Sigmoid colon (tissue), 7 donors: ENCODE measurements at places on chromosomes 5 and 9. TPM values are rescaled to one million over a fixed set of nuclear protein-coding genes. Genes with fewer than 3 reads are reported as not detected.

SLC36A3 gene
- total RNA-seq = not detected

SPOCK1 gene
- total RNA-seq = 33.4 TPM

KLF9 gene
- total RNA-seq = 152 TPM

PCDHB15 gene
- total RNA-seq = 7.3 TPM

GABRA6 gene
- not detected for total RNA-seq

ACTBL2 gene
- total RNA-seq = not detected

NTNG2 gene
- total RNA-seq = 0.28 TPM

F12 gene
- total RNA-seq = 0.81 TPM

SLC35A4 gene
- total RNA-seq = 16.6 TPM

PTGER4 gene
- 77.7 TPM for total RNA-seq

ELAVL2 gene
- not detected for total RNA-seq

GABRA1 gene
- not detected for total RNA-seq

CDO1 gene
- 21.4 TPM for total RNA-seq

RGS3 gene
- 26.9 TPM for total RNA-seq

SOHLH1 gene
- not detected for total RNA-seq

DNA sequence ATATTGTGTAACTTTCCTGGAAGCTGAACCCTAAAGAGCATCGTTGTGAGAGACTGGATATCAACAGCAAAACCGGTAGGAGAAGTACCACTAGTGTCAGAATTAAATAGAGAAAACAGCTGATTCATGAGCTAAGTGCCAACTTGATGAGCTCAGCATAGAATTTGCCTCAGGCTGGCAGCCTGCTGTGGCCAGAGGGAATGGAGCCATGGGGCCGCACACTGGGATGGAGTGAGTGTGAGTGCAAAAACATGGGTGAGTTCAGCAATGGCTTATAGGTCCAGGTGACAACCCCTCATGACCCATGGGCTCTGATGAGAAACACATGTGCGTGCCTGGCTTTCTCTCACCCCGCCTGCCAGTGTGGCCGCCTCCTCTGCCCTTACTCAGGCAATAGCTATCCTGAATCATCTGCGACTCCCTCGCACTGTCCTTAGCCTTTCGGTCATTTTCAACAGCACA, 25.4 kb downstream of the ADAMTS16 start:
- no peak for DNase-seq

DNA sequence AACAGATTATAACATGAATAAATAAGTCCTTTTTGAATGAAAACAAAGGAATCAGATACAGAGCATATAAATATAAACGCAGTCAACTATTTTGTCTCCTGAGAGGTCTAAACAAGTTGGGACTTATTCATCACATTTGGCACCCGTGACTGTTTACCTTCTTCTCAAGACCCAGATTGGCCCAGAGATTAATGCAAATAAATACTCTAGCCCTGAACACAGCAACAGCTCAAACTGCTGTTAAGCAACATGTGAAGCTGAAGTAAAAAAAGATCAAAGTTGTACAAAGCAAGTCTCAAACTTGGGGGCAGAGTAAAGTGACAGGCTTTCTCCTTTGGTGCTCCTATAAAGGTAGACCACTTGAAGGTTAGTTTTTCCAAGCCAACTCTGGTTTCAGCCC, 95.0 kb upstream of the NR5A1 start:
- DNase-seq = no peak

- peak; percentile 71 for DNase-seq
These were observed 53.7 kb downstream of the ZNF462 start for GRCh38 chr9:106916466-106917235.

- peak; percentile 56 for DNase-seq
These were observed 59.1 kb downstream of the PHF2 start for GRCh38 chr9:93635186-93636107.

DNA sequence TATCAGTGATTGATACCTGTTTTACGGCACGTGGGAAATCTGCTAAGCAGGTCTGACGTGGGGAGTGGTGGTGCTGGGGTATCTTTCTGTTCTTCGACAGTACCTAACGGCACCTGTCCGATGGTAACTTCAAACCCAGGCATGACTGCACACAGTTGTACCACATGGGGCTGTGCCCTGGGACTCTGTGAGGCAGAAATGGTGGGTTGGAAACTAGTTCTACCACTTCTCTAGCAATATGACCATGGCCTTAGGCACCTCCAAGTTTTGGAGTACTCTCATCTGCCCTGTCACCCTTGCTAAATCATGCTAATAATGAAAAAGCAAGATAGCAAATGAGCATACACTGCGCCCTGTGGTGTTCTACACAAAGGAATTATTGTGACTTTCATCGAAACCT, 30.9 kb downstream of the EPB41L4B start:
- no peak for DNase-seq

DNA sequence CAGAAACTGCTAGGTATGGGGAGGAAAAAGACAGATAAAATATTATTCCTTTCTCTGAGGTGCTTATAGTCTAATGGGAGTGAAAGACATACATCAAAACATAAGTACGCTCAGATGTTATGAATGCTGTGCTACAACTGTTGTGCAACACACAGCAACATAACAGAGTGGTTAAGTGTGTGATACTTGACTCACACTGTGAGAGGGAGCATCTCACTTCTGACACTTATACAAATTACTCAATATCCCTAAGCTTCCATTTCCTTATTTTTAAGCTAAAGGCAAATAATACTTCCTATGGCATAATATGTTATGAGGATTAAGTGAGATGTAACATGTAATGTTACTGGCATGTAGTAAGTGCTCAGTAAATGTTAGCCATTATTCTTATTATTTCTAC, 110.6 kb upstream of the FER start:
- no peak for DNase-seq

GRCh38 chr9:2180154-2180553, 165.0 kb downstream of the SMARCA2 start:
- no peak for DNase-seq

DNA sequence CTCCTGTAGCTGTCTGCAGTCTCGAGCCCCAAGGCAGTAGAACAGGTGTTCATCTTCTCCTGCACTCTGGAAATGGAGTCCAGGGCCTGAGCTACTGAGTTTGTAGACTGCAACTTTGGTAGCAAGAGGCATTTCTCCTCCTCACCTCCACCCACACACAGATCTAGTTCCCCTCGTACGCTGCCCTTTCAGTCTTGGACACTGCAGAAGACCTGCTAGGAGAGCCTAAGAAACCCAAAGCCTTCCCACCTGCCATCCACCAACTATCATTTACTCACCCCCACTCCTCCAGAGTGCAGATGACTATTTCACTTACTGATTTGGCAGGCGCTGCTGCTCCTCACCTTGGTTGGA, 59.0 kb downstream of the KCNIP1 start:
- DNase-seq = no peak

- no peak for DNase-seq
These were observed 20.0 kb upstream of the CREBRF start for GRCh38 chr5:173035904-173036707.

DNA sequence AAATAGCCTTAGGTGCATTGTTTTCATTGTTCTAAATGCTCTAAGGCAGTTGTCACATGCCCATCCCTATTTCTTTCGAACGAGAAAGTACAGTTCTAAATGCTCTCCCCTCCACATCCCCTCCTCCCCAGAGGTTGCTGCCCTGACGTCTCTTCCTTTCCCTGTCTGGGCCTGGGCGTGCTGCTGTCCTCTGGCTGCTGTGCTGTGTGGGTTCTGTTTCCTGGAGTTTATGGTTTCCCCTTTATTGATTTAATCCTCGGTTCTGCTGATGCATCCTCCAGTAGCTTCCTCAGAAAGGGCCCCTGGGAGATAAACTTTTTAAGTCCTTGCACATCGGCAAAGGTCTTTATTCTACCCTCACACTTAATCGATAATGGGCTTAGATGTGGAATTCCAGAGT, 48.8 kb downstream of the MVB12B start:
- no peak for DNase-seq

DNA sequence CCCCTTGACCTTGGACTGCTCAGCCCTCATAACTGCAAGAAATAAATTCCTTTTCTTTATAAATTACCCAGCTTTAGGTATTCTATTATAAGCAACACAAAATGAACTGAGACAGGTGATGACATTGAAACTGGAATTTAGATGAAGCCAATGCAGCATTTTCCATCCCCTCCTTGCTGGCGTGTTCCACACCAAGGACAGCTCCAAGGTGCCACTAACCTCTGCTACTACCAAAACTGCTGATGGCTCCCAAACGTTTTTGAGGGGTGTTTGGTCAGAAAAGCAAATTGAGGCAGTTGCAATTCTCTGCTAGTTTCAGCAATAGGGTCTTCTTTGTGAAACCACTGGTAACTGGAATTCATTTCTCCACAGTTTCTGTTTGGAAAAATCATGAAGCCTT, 124.8 kb downstream of the DRD1 start:
- DNase-seq = no peak

DNA sequence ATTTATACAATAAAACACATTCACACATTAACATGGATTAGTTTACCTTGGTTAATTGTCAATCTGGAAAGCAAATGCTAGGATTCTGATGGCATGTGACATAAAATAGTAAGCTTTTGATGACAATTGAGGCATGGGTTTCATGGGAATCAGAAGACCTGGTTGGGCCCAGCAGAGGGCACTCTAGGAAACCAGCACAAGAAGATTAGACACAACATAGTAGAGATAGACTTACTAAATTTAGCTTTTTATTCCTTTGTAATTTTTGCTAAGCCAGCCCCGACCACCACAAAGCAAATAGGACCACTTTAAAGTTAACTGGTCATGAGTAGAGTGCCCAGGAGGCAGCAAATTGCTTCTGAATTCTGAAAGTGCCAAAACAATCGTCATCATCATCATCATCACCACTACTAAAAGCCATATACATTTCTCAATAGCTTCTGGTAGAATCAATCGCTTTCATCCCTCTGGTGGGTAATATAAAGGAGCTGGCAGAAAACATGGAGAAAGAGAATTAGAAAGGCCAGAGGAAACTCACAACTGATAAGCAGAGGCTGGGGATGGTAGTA, 163.2 kb downstream of the ARRDC3 start:
- no peak for DNase-seq

- peak; percentile 85 for DNase-seq
These were observed 2.1 kb downstream of the ZNF608 start for GRCh38 chr5:124744170-124744971.

GRCh38 chr9:95313010-95313498, 4.5 kb downstream of the FANCC start:
- DNase-seq = peak; percentile 73

GRCh38 chr5:150081541-150082283, 4.6 kb downstream of the CSF1R start:
- peak; percentile 80 for DNase-seq

- no peak for DNase-seq
These were observed 103.4 kb downstream of the TRIO start for GRCh38 chr5:14246350-14247053.

GRCh38 chr9:82295181-82295580, 306.6 kb downstream of the SPATA31D1 start:
- DNase-seq = no peak

DNA sequence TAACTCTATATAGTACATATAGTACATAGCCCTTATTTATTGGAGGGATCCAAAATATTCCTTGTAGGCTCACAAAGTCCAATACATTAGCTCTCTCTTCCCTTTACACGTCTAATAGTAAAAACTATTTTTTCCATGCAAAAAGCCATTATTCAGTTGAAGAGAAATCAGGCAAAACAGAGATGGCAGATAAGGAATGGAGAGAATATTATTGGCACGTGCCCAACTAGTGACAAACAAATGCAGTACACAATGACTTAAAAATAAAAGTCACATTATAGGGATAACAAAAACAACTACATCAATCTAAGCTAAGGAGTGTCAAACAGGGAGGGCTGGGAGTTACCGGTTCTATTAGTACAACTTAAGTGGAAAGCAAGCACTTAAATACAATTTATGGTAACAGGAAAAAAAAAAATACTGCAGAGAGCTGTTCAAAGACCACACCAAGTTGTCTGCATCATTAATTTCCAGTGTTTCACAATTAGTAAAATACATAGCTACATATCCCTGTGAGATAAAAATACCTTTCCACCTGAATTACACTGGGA, 4.1 kb upstream of the SCAI start:
- no peak for DNase-seq

- no peak for DNase-seq
These were observed 30.4 kb downstream of the CAMK4 start for GRCh38 chr5:111254613-111255012.

DNA sequence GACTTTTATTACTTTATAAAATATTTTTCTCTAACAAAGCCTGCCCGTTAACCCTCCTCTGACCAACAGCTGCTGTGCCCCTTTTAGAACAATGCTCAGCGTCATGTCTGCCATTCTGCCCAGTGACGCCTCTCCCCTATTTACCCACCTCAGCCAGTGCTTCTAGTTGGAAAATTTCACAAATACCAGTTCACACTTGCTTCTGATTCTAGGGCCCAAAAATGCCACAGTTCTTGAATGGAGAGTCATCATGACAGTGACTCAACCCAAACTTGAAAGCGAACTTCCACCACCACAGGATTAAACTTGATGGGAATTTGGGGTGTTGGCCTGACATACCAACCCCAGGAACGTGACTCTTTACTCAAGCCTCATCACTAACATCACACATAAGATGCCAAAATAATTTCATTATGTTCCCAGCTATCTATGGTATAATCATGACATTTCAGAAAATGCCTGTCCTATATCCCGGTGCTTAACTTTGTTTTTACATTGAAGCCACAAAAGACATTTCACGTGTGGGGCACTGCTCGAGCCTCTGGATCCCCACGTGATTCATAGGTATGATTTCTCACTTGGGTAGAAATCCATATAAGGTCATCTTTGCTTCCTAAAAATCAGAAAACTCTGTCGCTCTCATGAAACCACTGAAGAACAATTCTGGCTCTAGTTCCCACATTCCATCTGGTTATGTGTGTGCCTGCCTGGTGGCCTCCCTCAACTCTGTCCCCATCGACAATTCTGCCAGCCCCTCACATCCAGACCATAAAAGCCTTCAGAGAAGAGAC, 220.9 kb downstream of the ACTL7B start:
- DNase-seq = no peak

DNA sequence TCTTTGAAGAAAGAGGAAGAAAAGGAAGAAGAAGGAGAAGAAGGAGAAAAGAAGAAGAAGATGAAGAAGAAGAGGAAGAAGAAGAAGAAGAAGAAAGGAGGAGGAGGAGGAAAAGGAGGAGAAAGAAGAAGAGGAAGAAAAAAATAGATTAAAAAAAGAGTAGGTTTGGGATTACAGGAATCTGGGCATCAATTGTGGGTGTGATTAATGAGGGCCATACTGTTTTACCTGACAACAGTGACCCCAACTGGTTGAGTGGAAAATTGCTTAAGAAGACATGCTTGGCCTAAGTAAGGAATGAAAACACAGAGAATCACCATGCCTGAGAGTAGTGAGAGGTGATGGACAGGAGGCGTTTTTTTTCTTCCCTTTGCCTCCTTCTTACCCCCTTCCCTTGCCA, 114.6 kb downstream of the FAM170A start:
- no peak for DNase-seq
